ENCODE measurements at places on chromosomes 4 and X.

DNA sequence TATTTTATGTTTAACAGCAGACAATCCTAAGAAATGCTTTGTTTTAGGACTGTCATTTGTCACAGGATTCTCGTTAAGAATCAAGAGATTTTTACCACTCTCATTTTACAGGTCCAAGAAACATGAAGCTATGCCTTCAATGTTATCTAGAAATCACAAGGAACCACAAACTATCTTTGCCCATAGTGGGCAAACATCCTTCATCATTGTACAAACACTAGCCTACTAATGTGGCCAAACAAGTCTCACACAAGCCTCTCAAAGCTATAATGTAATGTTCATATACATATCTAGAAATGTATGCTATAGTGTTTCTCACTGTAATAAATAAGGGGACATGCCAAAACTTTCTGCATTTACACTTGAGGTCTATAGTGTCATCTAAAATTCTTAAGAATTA, 26.8 kb downstream of the ZMAT1 start:
- DNase-seq = no peak

DNA sequence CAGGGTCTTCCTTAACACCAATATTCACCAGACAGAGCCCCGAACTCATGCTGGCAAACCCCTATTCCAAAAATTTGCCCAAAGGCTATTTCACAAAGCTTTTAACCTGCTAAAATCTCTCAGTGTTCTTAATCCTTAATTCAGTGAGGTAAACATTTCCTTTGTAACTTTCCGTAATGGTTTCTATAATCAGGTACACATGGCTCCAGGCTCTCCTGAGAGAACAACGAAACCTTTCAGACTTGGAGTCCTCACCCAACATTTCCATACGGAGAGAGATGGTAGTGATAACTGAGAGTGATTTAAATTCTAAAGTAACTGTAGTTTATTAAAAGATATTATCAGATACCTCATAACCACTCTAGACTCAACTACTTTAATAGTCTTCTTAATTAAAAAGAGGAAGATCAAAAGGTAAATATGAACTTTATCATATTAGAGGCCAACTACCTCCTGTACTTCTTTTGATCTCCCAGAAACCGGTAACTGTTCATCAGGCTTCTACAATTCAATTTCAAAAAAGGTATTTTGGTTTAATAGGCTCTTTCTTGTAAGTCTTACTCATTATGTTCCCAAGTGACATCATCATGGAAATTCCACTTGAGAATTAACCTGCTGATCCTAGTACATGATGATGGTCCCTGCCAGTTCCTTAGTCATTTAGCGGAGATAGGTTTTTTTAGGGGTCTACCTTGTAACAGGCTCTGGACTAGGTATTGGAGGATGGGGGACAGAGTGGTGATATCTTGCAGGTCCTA, 91.4 kb upstream of the UCP1 start:
- no peak for DNase-seq

DNA sequence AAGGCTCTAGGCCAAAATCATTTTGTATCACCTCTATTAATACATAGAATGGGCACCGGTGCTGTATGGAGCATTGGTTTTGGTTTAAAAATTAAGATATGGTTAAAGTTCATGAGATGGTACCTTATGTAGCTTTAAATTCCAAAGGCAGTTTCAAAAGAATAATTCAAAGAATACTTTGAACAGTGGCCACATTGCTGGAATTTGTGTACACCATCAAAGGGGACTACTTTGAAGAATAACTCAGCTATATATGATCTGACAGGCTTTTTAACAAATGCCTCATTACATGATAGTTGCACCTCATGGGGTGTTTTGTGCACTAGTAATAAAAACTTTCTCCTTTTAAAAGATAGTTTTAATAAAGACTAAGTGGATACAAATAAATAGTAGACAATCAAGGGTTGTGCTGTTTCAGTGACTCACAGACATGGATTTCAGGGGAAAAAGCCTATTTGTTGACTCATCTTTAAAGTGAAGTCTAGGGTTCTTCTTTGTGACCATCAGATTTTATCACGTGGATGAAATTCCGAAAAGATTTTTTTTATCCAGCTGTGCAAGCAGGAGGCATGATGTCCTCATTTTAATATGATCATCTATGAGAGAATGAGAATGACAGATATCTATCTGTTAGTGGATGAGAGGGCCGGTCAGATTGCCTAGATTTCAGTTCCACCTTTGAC, 12.8 kb downstream of the MTM1 start:
- DNase-seq = no peak

DNA sequence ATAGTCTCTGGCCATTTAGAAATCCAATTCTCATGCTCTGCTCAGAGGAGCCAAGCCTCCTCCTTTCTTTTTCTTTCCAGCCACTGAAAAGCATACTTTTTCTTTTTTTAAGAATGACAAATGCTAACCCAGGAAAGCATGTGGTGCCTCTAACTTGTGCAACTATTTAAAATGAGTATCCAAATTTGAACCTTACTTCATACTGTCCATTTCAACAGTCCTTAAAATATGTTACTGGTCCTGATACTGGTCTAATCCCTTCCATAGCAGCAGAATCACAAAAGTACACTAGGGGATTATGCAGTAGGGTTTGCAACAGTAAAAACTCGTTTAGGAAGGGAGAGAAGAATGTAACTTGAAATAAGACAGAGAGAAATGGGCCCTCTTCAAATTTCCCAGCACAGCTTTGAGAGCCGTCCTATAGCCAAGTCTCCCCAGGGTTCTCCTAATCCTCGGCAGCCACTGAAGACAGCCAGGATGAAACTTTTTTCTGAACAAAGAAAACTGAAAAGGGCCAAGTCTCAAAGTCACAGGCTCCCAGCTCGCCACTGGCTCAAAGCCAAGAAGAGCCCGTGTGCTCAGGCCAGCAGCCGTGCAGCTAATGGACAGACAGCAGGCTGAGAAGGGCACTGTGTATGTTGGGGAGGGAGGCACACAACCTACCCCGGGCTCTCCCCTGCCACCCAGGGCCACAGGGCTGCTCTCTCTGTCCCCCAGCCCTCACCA, 39.5 kb downstream of the GPC4 start:
- DNase-seq = no peak

GRCh38 chr4:184384810-184385557, 89.4 kb downstream of the IRF2 start:
- no peak for DNase-seq

DNA sequence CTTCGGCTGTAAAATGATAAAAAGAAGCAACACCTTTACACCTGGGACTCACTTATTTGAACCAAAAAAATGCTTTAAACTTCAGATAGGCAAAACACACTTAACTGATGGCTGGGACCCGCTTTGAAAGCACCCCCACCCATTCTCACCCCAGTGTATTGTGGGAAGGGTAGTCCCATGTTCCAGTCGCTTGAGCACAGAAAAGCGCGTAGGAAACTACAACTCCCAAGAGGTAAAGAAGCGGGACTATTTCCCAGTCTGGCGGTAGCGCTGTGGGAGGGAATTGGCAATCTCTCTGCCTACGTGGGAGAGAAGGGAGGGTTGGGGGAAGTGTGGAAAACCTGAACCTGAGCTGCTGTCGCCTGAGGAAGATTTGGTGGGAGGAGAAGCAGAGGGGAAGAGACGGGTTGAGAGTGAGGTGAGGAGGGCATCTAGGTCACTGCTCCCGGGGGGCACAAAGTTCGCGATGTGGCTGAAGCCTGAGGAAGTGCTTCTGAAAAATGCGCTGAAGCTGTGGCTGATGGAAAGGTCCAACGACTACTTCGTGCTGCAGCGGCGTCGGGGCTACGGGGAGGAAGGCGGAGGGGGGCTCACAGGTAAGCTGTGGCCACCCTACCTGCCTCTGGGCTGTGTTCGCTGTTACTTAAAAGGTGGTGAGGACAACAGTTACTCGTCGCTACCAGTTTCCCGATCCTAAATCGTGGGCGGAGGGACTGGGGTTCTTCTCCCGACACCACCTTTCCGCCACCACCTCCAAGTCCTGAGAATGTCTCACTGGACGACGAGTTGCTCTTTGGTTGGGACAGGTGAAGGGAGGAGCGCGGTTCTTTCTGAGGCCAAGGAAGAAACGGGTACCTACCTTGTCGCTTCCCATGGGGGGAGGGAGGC, at the start of gene TBC1D8B:
TBC1D8B (plus strand) TSS at position 286 of the 888 bp plus-strand sequence; CDS start at position 467, 181 bp downstream.
- no peak for DNase-seq

DNA sequence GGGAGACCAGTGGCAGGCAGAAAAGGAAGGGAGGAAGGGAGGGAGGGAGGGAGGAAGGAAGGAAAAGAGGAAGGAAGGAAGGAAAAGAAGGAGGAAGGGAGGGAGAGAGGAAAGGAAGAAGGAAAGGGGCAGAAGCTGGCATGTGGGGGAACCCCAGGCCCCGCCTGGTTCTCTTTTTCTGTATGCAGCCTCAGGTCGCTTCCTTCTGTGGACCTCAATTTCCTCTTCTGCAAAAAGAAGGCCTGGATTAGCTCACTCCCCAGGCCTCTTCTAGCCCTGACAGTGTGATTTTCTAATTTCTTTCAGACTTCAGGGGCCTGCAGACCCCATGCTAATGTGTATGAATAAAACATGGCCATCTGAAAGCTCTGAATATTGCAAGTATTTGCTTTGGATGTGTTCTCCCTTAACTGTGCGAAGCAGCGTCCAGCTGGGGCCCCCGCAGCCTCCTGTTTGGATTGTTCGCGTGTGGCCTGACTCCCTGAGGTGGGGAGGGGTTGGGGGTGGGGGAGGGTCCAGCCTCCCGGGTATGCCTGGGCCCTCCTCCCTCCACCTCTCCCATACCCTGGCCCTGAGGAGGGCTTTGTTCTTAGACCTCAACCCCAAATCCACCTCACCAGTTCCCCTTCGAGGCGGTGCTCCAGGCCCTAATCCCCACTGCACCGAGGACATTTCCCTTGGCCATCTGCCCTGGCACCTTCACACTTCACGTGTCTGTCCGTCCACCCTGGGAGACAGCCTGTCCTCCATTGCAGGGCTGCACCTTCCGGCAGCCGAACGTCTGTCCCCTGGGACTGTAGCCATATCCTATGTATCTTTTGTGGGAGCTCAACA, 199.9 kb upstream of the ATP6AP2 start:
- DNase-seq = no peak

- DNase-seq = no peak
Observed at GRCh38 chrX:107429090-107429489, 20.4 kb upstream of the FRMPD3 start.
